CD4-positive, alpha-beta T cell (primary cell): ENCODE measurements at places on chromosomes 13 and 19.

GRCh38 chr13:54091884-54092283 is 1063.3 kb downstream of the OLFM4 start:
- no peak for DNase-seq

GRCh38 chr19:18932216-18932841 is 8.7 kb downstream of the HOMER3 start:
- peak; percentile 79 for DNase-seq

DNA sequence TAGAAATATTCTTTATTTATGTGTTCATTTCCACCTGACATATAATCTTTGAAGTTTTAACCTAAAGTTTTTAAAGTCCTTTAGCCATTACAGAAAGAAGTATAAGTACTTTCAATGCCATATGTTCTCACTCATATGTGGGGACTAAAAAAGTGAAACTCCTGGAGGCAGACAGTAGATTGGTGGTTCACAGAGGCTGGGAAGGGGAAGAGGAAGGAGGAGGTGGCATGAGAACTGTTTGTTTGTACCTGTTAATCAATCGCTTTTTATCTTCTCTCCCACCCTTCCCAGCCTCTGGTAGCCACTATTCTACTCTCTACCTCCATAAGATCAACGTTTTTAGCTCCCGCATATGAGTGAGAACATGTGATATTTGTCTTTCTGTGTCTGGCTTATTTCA is 131.1 kb downstream of the MYO16 start:
- DNase-seq: no peak

GRCh38 chr13:94119360-94119936 is 360.0 kb downstream of the DCT start:
- no peak for DNase-seq

- DNase-seq: no peak
Observed at GRCh38 chr13:87712012-87712411, 40.8 kb downstream of the SLITRK5 start.

GRCh38 chr13:79749984-79750551 is 269.1 kb downstream of the NDFIP2 start:
- no peak for DNase-seq
